ENCODE measurements at places on chromosomes 16 and 17. TPM values are rescaled to one million over a fixed set of nuclear protein-coding genes. Genes with fewer than 3 reads are reported as not detected.

The SOCS3 gene
- 110 TPM for total RNA-seq

The OR4D1 gene
- total RNA-seq = 0.06 TPM

The DRC3 gene
- 17.3 TPM for total RNA-seq

The TOM1L1 gene
- total RNA-seq = 85.7 TPM
